ENCODE measurements at places on chromosomes 4 and X.

DNA sequence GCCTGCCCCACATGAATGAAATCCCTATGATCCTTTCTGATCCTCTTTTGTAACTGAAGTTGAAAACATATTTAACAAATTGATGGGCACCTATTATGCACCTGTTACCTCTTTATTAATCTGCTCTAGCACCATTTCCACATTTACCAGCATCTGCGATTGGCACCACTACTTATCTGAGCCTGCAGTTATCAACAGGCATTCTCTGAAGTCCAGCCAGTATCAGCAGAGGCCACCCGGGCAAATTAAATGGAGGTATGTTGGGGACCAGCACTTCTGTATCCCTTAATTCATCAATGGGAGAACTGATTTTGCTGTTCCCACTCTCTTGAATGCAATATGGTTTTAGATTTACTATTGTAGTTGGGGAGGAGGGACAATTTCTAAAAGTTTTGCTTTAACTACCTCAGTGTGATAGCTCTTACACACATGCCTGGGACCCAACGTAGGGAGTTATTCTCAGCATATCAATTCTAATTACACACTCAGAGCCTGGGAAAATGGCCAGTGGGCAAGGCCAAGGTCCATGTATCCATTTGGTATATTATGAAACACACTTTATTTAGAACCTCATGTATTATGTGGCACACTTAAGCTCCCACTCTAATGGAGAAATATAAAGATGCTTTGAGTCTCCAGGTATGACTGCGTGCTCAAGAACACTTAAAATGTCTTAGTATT, 1927.1 kb upstream of the PCDH7 start:
- no peak for DNase-seq

- no peak for DNase-seq
These were observed 26.9 kb downstream of the C4orf46 start for GRCh38 chr4:158644760-158645159.

DNA sequence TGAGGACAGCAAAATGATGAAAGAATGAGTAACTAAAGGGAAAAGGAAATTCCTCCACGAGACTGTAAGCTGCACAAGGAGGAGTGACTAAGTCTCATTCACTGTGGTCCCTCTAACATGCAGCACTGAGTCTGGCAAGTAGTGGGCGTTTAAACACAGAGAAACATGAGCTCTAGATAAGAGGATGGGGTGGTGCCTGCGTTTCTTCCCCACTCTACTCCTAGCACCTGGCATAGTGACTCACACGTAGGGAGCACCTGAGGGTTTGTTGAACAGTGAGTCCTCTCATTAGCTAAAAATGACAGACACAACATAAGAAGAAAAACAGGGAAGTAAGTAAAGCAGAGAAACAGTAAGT, 105.8 kb upstream of the CBR4 start:
- DNase-seq, result no peak

DNA sequence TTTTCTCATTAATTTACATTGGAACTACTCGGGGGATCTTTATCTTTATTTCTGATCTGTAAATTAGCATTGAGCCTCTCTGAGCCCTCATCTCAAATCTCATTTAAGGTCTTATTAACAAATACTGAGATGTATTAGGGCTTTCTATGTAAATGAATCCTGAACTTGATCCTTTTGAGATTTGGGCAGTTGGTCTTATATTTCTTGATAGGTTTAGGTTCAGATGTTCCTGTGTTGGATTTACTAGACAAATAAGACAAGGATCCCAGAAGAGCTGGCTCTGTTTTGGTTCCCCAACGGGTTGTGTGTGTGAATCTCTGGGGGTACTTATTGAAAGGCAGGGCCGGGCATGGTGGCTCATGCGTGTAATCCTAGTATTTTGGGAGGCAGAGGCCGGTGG, 36.1 kb downstream of the LONRF3 start:
- no peak for DNase-seq

Data from neural progenitor cell (in vitro differentiated cells).